ENCODE measurements at places on chromosomes 5 and 9.

GRCh38 chr9:133572821-133573361, 36.3 kb downstream of the FAM163B start:
- DNase-seq: no peak

DNA sequence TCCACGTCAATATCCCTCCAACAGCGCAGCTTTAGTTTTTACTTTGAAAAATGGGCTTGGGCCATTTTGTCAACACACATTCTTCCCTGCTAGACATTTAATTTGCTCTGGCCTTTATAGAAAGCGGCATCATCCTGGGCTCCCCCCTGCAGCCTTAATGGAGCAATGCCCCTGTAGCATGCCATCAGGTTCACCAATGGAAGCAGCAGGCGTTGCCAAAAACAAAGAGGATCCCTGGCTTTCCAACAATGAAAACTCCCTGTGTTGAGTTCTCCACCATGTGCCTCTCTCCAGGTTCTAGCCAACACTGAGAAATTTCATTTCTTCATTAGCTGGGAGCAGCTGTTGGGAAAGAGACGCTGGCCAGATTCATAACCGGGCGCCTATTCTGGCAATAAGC, 139.5 kb downstream of the ZNF622 start:
- DNase-seq: no peak

- DNase-seq: no peak
Observed at GRCh38 chr5:40452874-40453624, 226.7 kb upstream of the PTGER4 start.

GRCh38 chr9:96379461-96379860, 4.0 kb downstream of the SLC35D2 start:
- DNase-seq: no peak

DNA sequence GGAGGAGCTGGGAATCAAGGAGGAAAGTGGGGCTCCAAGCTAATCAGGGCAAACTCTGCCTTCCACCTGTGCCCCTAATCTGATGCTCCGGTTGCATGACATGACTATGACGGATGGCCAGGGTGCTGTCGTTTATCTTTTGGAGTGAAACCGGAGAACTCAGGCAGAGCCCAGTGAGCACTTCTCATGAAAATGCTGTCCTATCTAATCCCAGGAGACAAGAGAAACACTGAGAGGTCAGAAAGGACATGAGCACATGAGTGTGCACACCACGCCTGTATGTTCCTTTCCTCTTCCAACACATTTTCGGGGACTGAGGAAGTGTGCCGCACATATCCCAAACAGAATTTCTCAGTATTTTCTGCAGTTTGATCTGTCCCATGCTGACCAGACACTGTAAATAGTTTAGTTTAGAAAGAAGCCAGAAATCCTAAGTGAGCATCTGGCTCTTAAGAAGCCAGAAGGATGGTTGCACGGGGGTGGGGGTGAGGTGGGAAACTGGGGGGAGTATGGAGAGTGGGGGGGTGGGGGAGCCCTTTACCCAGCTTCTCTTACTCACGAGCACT, 217.1 kb downstream of the TSSK1B start:
- DNase-seq: no peak

DNA sequence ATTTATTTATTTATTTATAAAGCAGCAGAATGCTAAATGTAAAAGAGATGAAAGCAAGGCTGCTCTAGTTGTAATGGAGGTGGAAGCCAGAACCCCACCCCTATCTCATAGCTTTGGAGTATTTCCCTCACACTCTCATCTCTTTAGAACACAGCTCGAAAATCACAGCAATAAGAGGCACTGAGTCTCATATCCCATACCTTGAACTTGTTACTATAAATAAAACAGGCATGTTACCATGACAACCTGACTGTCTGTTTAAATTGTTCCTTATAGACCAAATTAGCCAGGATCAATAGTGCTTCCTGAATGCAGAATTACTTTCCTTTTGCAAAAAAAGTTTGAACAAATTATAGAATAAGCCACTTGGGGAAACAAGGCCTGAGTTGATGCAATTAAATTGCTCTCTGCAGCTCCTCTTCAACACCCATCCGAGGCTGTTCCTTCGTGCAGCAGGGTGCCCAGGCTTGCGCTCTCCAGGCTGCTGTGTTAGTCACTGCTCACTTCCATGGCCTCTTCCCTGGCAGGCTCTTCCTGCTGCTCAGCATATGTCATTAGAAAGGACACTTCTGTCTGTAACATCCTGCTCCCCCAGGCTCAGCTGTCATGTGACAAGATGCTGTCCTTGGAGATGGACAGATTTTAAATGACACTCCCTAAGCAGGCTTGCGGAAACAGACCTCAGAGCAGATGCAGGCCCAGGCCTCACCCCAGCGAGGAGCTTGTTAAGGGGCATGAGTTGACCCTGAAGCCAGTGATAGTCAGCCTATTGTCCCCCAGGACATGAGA, 120.2 kb downstream of the CARTPT start:
- no peak for DNase-seq

GRCh38 chr5:77925503-77925902, 149.4 kb upstream of the TBCA start:
- no peak for DNase-seq

- peak; percentile 77 for DNase-seq
Observed at GRCh38 chr5:179313849-179314521, 31.3 kb downstream of the ADAMTS2 start.
